GM13977 (cell line): ENCODE measurements at places on chromosomes 5 and 9.
A peak's percentile ranks its signal among the peaks of the same experiment; 100 is the strongest.

DNA sequence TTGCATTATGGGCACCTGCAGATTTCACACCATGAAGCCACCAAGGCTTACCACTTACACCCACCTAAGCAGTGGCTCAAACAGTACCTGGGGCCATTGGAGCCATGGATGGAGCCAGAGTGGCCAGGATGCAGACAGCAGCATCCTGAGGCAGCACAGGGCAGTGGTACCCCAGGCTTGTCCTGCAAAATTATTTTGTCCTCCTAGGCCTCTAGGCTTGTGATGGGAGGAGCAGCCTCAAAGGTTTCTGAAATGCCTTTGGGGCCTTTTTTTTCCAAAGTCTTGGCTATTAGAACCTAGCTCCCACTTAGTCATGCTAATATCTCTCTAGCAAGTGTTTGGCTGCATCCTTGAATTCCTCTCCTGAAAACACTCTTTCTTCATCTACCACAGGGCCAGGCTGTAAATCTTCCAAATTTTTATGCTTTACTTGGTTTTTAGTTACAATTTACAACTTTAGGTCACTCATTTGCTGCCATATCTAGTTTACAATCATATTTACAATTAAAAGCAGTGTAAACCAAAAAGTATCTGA is 15.7 kb downstream of the TMC1 start:
- no peak for DNase-seq

DNA sequence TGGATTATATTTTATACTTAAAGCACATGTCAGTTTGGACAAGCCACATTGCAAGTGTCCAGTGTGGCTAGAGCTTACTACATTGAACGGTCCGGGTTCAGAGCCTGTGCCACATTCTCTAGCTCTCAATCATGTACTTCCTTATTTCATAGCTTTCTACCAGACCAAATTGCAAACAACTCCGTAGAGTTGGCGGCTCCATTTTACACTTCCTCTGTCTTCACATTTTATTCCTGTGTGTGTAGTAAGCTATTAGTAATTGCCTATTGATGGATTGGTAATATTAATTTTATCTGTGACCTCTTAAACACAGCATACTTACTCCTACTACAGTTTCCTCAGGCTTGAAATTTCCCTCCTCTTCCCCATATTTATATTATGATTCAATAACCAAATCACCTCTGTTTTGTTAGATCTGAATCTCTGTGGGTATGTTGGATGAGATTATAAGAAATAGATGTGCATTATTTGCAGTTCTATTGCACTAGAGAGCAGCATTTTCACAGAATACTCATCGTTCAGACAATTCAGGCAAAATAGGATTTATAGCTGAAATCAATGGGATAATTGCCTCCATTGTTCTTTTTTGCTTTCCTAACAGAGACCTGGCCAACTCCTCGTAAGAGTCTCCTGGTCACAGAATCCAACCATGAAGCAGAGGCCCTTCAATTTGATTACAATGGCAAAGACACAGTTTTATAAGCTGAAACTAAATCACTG is 29.0 kb upstream of the C9orf72 start:
- DNase-seq = no peak

- DNase-seq = no peak
These were observed 7.8 kb downstream of the LCP2 start for GRCh38 chr5:170289764-170290163.

GRCh38 chr5:116303340-116303739 is 218.5 kb downstream of the COMMD10 start:
- no peak for DNase-seq

GRCh38 chr9:104386013-104386412 is 118.0 kb upstream of the OR13F1 start:
- DNase-seq = no peak

GRCh38 chr5:109694451-109694891 is 4.7 kb downstream of the MAN2A1 start:
- no peak for DNase-seq

GRCh38 chr5:121805911-121806310 is 45.8 kb upstream of the FTMT start:
- no peak for DNase-seq

DNA sequence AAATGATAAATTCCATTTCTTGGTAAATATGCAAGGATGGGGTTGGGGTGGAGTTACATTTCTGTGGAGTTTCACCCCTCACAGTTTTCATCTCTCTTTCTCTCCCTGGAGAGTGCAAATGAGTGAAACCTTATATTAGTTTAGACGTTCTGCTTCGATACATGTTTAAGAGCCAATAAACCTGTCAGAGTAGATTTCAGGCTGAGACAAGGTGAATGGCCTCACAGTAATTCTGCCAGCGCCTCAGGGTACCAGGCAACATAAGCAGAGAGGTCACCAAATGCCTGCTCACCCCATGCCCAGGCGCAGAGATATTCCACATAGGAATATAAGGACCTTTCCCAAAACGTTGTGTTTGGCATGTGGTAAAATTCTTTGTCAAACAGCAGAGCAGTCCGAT is 154.9 kb upstream of the VLDLR start:
- no peak for DNase-seq

GRCh38 chr5:143393524-143393923 is 10.0 kb downstream of the NR3C1 start:
- DNase-seq = no peak

DNA sequence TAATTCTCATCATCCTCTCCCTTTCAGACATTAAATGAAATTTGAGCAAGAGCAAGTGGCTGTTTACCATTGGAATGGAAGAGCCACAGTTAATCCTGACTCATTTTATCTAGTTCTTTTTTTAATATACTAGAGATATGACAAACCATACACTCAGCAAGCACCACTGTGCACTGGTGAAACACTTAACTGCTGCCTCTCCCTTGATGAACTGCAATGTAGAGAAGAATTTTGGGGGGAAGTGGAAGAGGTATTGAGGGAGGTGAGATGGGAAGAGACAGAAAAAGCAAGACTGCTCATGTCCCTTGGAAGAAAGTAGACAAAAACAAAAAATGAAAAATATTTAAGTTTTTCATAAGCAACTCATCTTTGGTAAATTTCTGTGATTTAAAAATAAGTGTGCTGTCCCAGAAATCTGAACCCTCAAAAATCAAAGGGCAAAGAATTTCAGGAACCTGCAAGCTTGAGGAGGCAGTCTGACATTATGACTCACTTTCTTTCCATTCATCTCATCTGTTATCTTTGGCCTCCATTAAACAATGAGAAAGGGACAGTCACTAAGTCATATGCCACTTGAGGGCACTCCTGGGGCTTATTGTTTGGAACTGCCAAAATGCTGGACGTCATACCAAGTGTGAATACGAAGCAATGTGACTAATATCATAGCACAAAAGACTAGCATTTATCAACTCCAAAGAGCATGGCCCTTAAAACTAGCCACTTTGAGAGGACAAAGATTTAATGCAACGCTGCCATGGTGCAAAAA is 566.8 kb upstream of the DMAC1 start:
- no peak for DNase-seq

- DNase-seq = no peak
These were observed 49.3 kb upstream of the TTC23L start for GRCh38 chr5:34789639-34790038.

- no peak for DNase-seq
These were observed 15.6 kb downstream of the FCN2 start for GRCh38 chr9:134895908-134896833.

- DNase-seq = no peak
These were observed 1095.2 kb upstream of the EDIL3 start for GRCh38 chr5:85479849-85480248.

- no peak for DNase-seq
These were observed 12.2 kb downstream of the DAB2IP start for GRCh38 chr9:121663591-121663990.

- no peak for DNase-seq
These were observed 42.3 kb upstream of the NR3C1 start for GRCh38 chr5:143445776-143446175.

GRCh38 chr5:32329395-32329834 is 16.7 kb upstream of the MTMR12 start:
- peak; percentile 86 for DNase-seq

DNA sequence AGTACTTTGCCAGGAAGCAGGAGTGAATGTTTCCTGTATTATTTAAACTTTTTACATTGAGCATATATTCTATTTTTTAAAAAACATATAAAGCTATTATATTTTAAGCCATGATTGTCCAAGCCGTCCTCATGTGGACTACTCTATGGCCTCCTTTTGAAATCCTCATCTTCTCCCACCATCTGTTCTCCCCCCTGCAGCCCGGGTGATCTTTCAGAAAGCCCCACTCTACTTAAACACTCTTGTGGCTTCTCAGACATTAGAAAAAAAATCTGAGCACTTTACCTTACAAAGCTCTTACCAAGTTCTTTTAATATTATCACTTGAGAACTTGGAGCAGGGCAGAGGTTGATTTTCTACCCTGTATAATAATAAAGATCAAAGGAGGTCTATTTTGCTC is 95.4 kb downstream of the CAVIN4 start:
- DNase-seq = no peak

- no peak for DNase-seq
These were observed 147.1 kb upstream of the MAP1B start for GRCh38 chr5:71960195-71960594.

DNA sequence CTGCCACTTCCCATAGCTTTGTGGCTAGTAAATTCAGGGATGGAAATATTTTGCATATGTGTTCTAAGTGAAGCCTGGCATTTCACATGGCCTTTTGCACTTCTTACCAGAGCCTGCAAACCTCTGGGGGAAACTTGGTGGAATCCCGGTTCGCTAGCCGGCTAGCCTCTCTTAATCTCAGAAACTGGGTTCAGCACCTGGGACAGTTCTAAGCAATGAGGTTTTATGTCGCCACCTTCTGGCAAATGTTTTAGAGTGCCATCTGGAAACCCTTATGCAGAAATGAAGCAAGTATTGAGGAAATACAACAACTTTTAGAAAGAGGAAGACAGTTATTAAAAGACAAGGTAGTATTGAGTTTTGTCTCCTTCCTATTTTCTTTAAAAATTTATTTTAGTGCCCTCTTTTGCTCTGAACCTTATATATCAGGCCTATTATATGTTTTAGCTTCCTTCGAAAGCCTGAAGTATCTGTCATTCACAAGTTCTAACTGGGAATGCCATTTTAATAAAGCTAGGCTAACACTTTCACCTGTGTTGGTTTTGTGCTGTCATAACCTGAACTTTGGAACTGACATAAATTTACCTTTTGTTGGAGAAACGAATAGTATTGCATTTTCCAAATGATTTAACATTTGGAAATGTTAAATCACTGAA is 963 bp upstream of the HTR1A start:
- DNase-seq = peak; percentile 78

DNA sequence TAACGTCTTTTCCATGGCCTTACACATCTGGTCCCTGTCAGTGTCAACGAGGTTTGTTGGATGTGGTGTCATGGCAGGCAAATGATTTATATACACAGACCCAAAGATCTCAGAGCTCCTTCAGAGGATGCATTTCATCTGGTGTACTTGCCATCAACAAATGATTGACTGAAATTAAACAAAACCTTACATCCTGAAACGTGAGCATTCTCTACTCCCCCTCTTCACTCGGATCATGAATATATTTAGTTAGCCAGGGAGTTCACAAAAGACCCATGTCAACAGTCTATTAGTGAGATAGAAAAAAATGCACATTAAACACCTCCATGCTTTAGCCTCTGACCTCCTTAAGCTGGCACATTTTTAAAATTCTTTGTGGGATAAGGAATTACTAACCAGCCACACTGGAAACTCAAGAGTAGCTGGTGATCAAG is 215.6 kb downstream of the EFNA5 start:
- no peak for DNase-seq

- no peak for DNase-seq
These were observed 94.3 kb downstream of the DAP start for GRCh38 chr5:10666531-10667299.

DNA sequence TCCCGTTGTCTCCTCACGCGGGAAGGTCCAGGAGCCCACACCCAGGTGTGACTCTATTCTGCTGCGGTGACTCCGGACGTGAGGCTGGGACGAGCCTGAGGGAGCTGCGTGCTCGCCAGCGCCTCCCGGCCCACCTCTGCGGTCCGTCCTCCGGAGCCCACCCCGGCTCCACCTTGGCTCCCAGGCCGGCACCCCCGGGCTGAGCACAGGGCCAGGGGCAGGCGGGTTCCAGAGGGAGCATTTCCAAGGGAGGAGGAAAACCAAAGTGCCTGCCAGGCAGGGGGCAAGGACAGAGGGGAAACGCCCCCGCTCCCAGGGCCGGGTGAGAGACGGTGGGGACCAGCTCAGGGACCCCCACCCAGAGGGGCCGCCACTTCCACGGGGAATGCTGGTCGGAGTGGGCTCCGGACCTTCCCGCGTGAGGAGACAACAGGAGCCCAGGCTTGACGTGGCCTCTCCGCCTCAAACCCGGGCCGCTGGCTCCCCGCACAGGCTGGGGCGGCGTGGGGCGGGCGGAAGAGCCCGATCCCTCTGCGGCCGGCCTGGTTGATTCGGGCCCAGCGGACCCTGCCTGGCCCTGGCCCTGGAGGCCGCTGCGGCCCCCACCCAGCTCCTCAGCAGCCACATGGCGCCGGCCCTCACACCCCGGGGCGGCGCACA is 26.0 kb downstream of the IRX4 start:
- DNase-seq = no peak

GRCh38 chr5:171269717-171270116 is 39.3 kb upstream of the TLX3 start:
- DNase-seq = no peak

- no peak for DNase-seq
These were observed 19.1 kb downstream of the CNTFR start for GRCh38 chr9:34570376-34570775.

DNA sequence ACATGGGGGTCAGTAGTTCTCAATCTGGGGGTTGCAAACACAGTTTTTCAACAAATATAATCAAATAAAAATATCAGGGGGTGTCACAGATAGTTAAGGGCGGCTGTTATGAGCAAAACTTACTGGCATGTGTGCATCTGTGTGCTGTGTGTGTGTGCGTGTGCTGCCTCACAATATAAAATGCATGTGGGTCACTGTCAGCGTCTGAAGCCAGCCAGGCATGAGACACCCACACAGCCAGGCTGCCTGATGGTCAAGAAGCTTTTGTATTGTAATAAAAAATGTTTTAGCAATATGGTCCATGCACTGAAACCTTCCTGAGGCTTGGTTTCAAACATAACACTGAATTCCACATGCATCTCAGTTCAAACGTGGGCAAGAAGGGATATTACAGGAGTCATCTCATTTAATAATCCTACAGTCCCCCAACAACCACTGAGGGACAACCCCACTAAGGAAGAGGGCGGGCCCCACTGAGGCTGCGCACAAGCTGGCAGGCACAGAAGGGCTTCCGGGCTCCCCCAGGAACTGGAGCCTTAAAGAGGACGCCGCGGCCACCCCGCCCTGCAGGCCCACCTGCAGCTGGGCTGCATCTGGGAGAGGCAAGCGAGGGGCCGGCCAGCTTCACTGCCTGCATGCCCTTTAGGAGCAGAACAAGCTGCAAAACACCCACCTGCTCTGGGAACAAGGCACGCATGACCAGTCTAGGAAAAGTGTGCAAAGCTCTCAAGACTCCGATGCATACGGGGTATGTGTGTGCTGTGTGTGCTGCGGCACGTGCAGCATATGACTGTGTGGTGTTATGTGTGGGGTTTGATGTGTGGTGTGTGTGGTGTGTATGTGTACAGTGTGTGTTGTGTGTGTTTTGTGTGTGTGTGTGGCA is 14.1 kb downstream of the SEMA4D start:
- peak; percentile 86 for DNase-seq

- no peak for DNase-seq
These were observed 38.7 kb upstream of the PTGS1 start for GRCh38 chr9:122332083-122332482.

- DNase-seq = no peak
These were observed 19.4 kb downstream of the LURAP1L start for GRCh38 chr9:12794101-12794799.

- DNase-seq = no peak
These were observed 55.7 kb downstream of the NXNL2 start for GRCh38 chr9:88590558-88591146.
